Stimulated activated CD4-positive, alpha-beta T cell treated with anti-CD3 and anti-CD28 coated beads, Interleukin-2, amount 100 ng/mL, for 24 hours (primary cell): ENCODE measurements at places on chromosomes 13 and 19.

GRCh38 chr13:112887151-112887550 is 81.9 kb upstream of the MCF2L start:
- DNase-seq: no peak

- no peak for DNase-seq
Observed at GRCh38 chr19:10587022-10587838, at the start of gene AP1M2. Gene AP1M2, minus strand, starts transcription at chr19:10587312. Its CDS starts 81 bp downstream, at chr19:10587231.

- DNase-seq: no peak
Observed at GRCh38 chr13:53749306-53749705, 720.7 kb downstream of the OLFM4 start.

- DNase-seq: no peak
Observed at GRCh38 chr19:14475251-14476073, at the start of gene PTGER1. Gene PTGER1, minus strand, starts transcription at chr19:14475354. Its CDS starts 1,034 bp downstream, at chr19:14474320.

DNA sequence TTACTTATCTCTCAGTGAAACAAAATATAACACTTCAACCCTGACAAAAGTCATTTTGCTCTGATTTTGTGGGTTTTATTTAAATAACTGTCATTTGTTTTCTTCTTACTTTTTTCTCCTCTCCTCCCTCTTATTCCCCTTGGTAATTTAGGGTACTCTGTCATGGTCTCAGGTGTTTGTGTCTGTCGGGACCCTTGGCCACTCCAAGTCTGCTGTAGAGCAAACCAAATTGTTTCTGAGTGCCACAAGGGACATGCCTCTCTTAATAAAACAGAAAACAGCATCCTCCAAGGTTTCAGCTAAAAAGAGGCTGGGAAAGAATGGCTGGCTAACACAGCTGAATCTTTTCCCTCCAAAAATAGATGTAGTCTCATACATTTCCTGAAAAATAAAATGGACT is 573.1 kb upstream of the KLF12 start:
- no peak for DNase-seq

- DNase-seq: no peak
Observed at GRCh38 chr13:113083402-113084061, 22.1 kb upstream of the F7 start.

DNA sequence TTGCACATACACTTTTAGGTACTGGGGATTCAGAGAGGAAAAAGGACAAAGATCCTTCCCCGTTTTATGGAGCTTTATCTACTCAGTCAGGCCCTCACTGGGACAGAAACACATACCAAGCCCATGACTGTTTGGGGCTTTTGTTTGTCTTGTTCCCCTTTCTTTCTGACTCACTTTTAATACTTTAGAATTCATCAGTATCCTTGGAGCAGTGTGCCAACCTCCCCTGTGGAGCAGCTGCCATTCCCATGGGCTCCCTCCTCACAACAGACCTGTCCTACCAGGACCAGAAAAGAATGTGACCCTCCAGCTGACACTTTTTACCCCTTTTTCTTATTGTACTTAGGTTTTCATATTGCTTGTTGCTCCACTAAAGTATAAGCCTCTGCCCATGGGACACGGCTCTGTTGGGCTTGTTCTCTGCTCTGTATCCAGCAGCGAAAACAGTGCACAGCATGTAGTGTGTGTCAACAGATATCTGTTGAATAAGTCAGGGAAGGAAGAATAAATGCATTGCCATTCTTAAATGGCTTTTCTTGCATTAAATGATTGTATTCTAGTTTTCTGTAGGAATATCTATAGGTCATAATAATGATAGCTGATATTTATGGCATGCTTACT is 431.1 kb downstream of the EFNB2 start:
- no peak for DNase-seq

DNA sequence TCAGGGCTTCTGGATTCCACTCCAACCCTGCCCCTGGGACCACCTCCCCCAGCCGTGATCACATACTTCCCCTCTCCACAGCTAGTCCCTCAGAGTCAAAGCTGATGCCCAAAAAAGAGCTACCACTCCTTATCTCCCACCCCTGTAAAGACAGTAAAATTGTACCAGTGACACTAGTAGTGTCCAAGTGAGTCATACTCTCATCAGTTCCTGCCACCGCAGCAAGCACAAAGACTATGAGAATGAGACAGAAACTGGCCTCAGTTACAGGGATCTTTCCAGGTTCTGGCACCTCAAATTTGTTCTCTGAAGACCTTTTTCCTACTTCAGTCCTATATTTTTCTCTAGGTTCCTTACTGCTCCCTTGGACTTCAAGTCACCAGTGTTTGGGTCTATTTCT is 144.2 kb downstream of the SPRY2 start:
- DNase-seq: no peak

DNA sequence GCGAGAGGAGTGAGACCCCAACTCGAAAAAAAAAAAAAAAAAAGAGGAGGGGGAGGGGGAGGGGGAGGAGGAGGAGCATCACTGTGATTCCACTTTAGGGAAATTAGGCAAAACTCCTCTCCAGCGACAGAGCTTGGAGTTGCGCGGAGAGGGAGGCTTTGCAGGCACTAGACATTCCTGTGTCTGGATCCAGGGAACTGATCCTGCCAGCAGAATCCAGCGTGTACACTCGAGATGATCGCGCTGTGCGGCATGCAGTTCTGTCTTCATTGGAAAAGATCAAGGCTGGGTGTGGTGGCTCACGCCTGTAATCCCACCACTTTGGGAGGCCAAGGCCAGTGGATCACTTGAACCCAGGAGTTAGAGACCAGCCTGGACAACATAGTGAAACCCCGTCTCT is 29.6 kb upstream of the KLF2 start:
- no peak for DNase-seq

GRCh38 chr13:48775804-48776203 is 122.1 kb downstream of the CYSLTR2 start:
- no peak for DNase-seq

- no peak for DNase-seq
Observed at GRCh38 chr19:35205733-35206323, 22.7 kb downstream of the FAM187B start.

- no peak for DNase-seq
Observed at GRCh38 chr19:10368101-10368803, 12.1 kb downstream of the TYK2 start.

DNA sequence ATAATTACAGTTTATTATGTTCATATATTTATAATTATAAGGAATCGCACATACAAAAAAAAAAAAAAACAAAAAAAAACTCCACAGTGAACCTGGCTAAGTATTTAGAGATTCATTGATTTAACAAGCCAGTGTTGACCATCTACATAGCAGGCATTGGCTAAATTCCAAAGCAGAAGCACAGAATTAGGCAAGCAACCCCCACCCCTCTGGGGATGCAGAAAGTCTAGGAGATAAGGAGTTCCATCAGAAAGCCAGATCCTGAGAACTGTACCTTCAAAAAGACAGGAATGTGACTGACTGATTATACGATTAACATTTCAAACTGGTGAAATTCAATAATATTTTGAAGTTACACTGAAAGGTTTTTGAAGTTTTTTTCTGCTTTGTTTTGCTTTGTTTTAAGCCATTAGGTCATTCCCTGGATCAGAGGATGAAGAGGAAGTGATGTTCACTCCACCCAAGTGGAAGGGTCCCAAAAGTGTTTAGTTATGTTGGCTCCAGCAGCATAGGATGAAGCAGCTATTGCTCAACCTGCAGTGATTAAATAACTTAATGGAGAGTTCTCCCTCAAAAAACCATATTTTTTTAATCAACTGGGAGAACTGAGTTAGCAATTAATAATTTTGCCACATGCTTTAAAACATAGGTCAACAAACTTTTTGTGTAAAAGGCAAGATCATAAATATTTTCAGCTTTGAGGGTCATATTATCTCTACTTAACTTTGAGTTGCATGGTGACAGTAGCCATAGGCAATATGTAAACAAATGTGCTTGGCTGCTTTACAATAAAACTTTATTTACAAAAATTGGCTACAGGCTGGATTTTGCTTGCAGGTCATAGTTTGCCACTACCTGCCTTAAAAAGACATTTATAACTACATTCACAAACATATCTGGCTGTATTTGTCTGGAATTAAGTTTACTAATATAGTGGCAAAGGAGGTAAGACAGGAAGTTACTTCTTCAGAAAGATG is 49.6 kb downstream of the DOCK9 start:
- DNase-seq: no peak

- no peak for DNase-seq
Observed at GRCh38 chr13:88601949-88602348, 930.8 kb downstream of the SLITRK5 start.

DNA sequence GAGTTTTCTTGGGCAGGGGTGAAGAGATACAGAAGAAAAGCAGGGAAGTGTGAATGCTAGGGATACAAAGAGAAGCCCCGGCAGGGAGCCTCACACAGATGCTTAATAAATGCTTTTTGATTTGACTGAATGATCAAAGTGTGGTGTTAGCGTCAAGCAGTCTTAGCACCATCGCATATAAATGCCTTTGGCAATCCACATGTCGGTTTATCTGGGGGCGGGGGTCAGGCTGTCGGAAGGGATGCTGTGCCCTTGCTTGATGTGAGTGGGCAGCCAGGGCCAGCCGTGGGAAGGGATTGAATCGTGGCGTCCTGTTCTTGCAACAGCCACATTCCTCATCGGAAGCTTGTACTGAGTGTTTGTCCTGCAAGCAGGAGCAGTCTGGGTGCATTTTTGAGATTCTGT is 173.1 kb downstream of the LACC1 start:
- DNase-seq: no peak

DNA sequence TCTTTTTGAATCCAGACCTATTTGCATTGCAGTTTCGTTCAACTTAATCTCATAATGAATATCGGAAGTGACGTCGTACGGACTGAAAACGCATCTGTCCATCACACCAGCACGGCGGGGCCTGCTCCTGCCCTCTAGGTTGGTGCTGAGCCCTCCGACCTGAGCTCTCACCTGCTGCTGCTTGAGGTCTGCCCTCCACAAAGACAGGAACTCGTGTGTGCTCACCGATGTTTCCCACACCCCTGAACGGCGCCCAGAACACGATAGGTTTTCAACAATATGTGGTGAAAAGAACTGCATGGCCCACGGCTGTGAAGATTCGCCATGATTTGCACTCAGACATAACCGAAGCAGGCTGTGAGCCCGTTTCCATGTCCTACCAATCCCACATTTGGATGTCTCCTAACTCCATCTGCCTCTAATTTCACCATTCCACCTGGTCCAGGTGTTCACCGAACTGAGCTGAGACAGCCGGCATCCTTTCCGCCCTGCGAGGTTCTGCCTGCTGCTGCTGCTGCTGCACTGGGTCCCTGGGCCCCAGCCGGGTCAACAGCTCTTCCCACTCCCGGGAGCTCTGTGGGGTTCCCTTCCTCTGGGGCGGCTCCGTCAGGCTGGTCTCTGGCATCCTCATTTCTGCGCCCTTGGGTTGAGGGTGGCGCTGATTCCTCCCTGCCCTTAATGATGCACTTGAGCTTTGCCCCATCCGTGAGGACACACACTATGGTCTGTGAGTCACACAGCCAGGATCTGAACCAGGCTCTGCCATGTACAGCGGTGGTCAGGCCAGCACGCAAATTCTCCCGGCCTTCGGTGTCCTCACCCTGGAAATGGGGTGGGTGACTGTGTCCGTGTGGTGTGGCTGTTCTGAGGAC is 20.9 kb downstream of the GRTP1 start:
- no peak for DNase-seq

GRCh38 chr19:1690699-1691307 is 38.4 kb upstream of the TCF3 start:
- DNase-seq: peak; percentile 62

DNA sequence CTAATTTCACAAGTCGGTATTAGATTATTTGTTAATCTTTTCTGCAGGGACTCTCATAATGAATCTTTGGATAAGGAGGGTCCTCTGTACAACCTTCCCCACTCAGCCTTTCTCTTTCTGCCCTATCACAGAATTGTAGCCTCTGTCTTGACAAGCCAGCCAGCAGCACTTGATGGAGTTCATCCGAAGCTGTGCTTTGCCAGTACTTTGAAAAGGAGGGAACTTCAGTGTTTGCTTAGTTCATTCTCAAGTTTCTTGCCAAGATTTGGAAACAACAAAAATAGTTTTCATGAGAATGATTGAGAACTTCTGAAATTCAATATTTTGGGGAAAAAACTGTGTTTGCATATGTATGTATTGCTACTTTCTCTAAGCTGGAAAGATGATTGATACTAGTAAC is 69.3 kb upstream of the HMGB1 start:
- no peak for DNase-seq

- DNase-seq: no peak
Observed at GRCh38 chr19:30540761-30541160, 168.6 kb downstream of the ZNF536 start.

DNA sequence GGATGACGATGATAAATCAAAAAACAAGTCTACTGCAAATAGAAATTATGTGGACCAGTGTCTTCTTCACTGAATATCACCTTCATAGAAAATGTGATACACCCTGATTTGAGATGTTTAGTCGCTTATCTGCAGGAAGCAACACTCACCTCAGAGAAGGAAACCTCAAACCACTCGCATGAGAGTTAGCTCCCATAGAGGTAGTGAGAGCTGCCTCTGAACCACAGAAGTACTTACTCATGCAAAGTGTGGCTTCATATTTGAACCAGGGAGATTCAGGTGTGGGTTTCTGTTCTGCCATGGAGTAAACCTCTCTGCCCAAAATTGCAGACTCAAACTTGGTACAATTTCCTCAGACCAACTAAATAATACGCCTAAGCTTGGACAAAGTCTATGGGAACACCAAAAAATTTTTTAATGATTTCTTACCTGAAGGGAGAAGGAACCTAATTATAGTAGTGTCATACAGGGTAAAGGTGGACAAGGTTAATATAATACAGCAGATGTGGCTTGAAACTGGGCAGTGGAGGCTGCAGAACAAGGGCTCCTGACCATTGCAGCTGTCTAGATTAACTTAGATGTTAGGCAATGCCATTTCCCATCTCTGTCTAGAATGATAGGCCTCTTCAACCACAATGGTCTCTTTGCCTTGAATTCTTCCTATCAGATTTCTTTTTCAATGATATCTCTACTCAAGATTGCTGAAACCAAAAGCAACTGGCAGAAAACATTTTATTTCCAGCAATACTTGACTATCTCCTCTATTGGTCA is 29.6 kb upstream of the RCBTB2 start:
- DNase-seq: peak; percentile 19

GRCh38 chr19:15022752-15023151 is 26.5 kb upstream of the CASP14 start:
- no peak for DNase-seq

DNA sequence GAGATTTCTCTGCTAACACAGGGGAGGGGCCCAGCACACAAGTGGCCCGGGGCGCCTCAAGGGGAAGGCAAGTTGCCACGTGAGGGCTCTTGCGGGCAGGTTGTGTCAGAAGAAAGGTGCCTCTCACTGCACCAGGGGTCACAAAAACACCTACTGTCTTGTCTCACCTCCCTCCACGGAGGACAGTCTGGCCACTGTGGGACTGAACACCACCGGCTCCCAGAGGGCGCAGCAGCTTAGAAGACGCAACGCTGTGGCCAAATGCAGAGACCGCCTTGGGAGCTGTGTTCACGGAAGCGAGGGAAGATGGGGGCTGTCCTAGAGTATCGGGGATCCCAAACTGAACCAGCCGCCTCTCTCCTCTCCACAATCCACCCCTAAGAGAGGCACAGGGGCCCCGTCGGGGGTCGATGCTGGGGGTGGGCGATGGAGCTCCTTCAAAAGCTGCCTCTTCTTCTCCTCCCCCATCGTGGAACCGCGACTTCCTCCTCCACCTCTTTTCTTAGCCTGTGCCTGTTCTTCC is 177.5 kb downstream of the FOXO1 start:
- no peak for DNase-seq

GRCh38 chr19:8517551-8518442 is 3.8 kb upstream of the ZNF414 start:
- DNase-seq: no peak

- DNase-seq: no peak
Observed at GRCh38 chr19:48556163-48556562, 4.2 kb downstream of the SULT2B1 start.

GRCh38 chr19:18306209-18306887 is 16.5 kb downstream of the LSM4 start:
- no peak for DNase-seq
